ENCODE measurements at places on chromosomes 12 and 14.

DNA sequence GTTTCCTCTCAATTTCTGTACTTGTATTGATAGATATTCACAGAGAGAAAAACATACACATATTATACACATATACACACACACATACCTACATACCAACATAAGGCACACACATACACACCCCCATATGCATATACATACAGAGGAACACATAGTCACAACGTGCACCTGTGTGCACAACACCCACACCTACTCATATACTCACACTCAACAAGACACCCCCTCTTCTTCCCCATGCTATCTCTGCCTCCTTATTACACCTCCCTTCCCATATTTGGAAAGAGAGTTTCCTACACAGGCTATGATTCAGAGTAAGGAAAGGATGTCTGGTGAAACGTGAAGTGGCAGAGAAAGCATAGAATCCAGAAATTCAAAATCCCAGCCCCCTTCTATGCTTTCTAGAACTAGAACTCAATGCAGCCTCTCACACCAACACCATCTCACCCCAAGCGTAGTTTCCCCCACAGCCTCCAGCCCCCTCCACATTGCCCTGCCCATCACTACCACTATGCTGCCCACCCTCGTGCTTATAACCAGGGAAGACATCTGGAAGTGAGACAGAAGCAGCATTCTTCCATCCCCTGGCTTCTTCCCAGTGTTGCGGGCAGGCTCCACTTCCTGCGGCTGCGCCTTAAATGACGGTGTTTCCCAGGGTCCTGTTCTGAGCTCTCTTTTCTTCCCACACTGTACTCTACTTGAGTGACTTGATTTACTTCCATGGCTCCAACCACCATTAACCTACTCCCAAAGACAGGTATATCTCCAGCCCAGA is 2.4 kb downstream of the RNASE8 start:
- no peak for DNase-seq

DNA sequence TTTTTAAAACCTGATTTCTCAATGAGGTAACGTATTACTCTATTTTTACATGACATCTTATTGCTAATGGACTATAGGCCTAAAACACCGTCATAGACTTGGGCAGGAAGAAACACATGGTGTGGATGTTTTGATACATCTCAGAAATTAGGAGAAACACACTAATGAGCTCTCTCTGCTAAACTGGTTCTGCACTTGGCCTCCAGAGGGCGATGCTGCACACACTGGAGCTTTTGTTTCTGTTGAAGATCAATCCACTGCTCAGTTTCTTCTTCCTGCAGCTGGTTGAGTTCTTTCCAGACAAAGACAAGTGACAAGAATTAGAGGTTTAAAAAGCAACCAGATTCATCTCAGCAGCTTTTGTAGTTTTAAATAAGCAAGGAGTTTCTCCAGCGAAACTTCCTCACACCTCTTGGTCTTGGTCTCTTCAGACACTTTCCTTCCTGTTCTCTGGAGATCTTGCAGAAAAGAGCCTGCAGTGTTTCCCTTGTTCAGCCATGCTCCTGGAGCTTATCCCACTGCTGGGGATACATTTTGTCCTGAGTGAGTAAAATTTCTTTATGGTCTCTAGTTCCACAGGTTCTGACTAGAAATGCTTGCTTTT is 178.5 kb upstream of the OR4E1 start:
- peak; percentile 69 for DNase-seq

- no peak for DNase-seq
Observed at GRCh38 chr14:36505181-36505815, 14.7 kb downstream of the NKX2-1 start.

DNA sequence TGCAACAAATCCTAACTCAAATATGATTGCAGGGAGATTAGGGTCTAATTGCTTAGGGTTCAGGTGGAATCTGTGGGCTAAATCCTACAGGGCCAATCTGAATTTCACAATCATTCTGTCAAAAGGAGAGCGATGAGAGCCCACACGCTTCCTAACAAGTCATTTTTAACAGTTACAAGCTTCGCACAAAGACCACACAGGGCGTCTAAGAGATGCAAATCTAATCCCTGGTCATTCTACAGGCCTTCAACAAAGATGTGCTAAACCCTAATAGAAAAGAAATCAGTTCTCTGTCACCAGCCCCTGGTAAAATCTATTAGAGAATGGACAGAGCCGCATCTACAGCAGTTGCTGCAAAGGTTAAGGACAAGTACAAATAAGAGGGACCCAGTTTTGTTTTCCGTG is 15.3 kb downstream of the NKX2-1 start:
- no peak for DNase-seq

DNA sequence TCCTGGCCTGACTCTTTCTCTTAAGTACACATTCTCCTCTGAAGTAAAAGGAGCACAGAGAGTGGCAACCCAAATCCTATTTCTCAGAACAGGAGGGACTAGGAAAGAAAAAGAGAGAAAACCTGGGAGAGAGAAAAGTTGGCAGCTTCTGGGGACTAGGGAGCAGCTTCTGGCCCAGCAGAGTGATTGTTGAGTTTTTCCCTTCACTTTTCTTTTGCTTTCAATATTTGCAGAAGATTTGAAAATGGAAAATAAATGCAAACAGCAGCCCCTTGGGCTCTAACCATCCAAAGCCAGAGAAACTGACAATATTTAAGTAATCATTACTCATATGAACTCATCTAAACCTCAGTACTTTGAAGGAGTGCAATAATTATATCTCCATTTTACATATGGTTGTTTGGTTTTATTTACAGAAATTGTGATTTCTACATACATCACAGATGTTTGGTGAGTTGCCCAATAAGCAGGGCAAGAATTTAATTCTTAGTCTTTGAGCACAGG is 28.8 kb upstream of the IGF1 start:
- DNase-seq, result no peak

GRCh38 chr14:22408547-22408946 is 180.5 kb downstream of the DAD1 start:
- no peak for DNase-seq

- no peak for DNase-seq
Observed at GRCh38 chr12:25771041-25771440, 187.4 kb upstream of the RASSF8 start.

- DNase-seq, result no peak
Observed at GRCh38 chr12:116188581-116188980, 88.9 kb downstream of the MED13L start.

DNA sequence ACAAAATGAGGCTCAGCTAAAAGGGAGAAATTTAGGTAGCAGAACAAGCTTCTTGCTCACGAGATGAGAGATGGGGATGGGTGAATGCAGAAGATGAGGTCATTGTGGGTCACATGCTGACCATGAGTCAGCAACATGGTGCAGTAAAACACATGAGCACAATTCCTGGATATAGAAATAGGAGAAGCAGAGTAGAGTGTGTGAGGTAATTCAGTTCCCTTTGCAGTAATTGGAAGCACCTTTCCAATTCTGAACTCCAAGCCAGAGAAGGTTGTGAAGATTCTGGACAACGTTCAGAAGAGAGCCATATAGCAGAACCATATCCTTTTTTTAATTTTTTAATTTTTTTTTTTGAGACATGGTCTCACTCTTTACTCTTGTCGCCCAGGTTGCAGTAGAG is 62.0 kb upstream of the LMNTD1 start:
- no peak for DNase-seq

GRCh38 chr12:98514982-98515286 is 456 bp upstream of the TMPO start:
- DNase-seq, result no peak

GRCh38 chr14:66085224-66085623 is 400.9 kb upstream of the CCDC196 start:
- no peak for DNase-seq

DNA sequence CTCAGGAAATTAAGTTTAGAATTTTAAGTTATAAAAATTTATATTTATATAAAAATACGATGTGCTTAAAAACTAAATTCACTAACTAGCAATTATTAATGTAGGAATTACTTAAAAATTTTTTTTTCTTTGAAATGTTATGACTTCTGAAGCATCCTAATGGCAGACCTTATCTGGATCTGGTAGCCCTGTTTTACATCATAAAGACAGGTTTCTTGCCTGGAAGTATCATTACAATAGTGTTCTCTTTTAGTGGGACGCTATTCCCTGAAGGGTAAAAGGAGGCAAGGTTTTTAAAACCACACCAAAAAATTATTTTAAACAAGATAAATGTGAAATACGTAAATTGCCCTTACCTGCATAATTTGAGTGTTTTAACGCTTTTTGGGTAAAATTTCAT is 2.1 kb downstream of the WDR20 start:
- DNase-seq, result no peak

DNA sequence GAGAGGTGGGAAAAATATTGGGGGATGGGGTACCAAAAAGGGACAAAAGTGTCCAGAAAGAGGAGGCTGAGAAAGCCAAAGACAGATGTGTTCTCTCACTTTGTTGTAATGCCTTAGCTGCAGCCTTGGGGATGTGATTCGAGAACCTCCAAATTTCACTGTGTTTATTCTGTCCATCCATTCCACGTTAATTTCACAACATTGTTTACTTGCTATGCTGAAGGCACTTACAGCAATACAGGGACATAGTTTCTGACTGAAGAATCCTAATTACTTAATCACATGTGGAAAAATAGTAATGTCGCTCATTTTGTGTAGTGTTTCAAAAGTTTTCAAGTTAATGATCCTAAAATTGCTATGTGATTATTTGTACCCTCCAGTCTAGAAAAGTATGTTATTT is 146.2 kb upstream of the SLC38A2 start:
- no peak for DNase-seq

DNA sequence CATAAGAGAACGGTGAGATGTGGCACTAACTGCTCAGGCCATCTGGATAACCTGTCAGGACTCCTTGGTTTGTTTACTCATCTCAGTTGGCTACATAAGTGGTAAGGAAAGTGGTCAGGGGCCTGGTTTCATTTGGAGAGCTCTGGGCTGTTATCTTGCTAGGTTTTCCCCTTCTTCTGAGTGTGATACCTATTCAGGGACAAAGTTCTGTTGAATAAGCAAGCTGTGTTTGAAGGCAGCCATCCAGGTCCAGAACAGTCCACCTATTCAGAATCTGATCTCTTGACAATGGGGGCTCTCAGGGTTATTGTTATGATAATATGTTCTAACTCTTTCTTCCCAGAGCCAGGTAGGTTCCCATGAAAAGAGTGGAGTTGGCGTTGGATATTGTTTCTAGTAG is 194.9 kb downstream of the PAH start:
- DNase-seq, result no peak

DNA sequence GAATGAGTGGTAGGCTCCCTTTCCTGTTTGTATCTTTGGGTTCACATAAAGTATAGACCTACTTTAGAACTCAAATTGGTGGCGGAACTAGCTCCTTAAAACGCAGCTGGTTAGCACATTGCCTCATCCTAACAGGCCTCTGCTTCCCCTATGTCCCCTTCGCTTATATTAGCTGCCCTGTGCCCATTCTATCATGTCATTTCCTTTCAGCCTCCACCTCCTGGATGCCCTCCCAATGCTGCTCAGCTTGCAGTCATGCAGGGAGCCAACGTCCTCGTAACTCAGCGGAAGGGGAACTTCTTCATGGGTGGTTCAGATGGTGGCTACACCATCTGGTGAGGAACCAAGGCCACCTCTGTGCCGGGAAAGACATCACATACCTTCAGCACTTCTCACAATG is 3.5 kb downstream of the DAZAP2 start:
- no peak for DNase-seq
